ENCODE measurements at places on chromosomes 5 and 9.

DNA sequence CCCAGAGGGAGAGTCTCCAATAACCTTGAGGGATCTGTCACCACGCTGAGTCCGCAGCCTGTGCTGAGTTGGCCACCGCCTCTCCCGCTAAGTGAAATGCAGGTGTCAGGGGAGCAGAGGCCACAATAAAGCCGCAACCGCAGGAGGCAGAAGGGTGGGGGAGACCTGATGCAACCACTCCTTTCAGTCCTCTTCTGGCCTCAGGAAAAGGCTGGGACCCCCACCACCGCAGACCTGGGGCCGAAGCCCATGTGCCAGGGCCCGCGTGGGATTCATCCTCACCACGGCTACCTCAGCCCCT is 576 bp downstream of the MAP1B start:
- DNase-seq = no peak

- DNase-seq = no peak
Observed at GRCh38 chr9:35042081-35042604, 30.3 kb downstream of the VCP start.

DNA sequence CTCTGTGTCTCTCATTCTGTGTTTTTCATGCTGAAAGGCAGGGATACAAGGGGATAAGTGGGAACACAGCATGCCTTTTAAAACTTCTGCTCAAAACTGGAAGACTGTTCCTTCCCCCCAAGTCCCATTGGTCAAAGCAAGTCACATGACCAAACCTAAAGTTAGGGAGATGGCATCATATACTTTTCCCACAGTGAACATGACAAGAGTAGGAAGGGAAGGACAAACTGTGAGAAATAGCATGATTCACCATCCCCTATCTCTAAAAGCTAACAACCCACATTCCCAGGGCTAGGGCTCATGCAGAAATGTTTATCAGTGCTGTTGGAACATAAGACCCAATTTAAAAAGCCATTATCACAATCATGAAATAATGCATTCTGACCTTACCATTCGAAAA is 24.2 kb upstream of the SHISAL2B start:
- DNase-seq = no peak

- no peak for DNase-seq
Observed at GRCh38 chr5:178199581-178200434, 4.5 kb upstream of the HNRNPAB start.

Measured in activated CD8-positive, alpha-beta memory T cell treated with anti-CD3 and anti-CD28 coated beads for 4 hours (primary cell).